ENCODE measurements at places on chromosomes 6 and 20.

DNA sequence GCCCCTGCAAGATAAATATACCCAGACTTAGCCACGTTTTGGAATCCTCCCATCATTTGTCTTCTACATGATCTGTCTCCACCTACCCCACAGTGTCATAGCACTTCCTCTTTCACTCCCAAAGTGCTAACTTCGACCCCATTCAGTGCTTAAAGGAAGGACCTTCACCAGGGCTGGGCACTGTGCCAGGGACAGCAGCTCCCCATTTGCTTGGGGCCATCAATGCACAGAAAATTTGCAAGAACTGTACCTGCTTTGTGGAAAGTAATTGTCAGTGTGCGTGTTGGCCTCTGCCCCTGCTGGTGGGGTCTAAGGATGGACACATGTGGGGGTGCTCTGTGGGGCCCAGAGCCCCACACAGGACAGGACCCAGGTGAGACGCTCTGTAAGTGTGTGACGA, 5.2 kb upstream of the BPIFA2 start:
- no peak for DNase-seq

GRCh38 chr6:16840291-16840690, 79.0 kb upstream of the ATXN1 start:
- no peak for DNase-seq

- no peak for DNase-seq
Measured at GRCh38 chr6:56571605-56572004, 71.1 kb downstream of the DST start.

DNA sequence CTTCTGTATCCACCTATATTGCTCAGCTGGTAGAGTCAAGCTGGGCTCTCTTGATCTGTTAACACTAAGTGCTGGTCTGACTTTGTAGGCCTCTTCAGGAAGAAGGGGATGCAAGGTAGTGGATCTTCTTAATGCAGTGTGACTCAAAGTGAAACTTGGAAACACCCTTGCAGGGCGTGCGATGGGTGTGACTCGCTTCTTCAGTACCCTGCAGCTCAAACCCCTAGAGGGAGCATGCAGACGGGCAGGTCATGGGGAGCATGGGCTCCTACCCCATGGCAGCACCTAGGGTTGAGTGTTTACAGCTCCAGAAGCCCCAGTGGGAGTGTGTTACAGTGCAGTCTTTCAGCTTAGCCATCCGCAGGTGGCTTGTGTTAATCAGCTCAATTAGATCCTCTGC, 757 bp upstream of the SAMD3 start:
- no peak for DNase-seq

DNA sequence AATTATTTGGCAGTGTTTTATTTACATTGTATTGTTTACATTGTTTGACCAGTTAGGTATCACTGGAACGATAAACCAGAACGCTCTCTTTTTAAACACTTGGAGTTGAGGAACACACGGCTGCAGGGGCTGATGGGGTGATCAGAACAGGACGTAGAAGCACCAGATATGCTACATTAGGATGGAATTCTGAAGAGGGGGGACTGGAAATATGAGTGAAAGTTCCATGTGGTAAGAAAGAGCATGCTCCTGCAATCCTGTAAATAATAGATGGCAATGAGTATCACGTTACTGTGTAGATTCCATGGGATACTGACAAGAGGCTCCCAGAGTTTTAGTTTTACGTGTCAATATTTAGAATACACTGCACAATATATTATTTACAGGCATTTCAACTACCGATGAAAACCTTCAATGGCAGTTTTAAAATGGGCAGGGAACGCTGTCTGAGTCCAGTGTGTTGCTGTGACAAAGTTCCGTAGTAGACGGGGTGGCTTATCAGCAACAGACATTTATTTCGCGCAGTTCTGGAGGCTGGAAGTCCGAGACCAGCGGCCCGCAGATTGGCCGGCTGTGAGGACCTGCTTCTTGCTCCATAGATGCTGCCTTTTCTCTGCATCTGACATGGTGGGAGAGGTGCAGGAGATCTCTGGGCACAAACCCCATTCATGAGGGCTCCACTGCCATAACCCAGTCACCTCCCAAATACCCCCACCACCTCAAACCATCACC, 43.1 kb downstream of the SYNJ2 start:
- DNase-seq = no peak

GRCh38 chr6:147528511-147529145, 20.1 kb downstream of the SAMD5 start:
- no peak for DNase-seq

DNA sequence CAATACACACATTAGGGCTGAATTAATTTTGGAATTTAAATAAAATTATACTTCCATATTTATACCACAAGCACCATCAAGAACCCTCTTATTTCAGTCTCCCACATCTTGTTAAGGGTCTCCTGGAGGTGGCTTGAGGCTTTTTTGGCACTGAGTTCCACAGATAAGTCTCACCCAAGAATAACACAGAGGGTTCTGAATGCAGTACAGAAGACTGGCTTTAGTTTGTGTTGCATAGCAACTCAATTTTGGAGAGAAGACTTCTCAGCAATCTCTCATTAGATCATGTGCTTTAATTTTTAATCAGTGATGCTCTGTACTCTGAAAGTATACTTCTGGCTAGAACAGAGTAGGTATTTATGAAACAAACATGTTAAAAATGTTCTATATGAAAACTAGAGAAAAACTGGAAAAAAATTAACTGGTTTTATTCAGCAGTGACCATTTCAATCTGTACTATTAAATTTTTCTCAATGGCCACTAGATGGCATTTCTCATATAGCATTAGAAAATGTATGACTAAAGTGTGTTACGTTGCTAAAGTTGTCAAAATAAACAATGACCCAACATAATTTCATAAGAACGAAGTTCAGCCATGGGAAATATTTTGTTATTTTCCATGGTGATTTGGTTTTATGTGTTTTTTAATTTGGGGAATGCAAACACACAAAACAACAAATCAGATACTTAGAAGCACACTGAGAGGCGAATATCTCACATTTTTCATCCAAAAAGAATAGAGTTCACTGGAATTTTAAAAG, 32.7 kb upstream of the MAP7 start:
- DNase-seq = peak; percentile 40

DNA sequence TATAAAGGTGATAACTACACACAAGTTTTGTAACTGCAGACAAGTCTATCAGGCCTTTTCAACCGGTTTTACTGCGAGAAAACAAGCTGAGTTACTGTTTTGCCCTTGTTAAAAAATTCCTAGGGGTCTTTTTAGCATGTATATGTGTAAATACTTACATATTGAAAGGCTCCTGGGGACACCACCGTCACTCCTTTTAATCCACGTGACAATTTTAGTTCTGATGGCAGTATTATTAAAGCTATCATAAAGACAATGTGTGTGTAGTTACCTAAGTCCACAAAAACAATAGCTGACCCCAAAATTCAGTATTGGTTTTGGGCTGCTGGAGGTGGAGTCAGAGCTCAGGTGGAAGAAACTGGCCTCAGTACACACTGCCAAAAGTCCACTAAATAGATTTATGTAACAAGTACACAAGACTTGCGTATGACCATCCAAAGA, 41.3 kb upstream of the HFE start:
- DNase-seq = peak; percentile 28

GRCh38 chr6:166813461-166813860, 142.9 kb downstream of the RNASET2 start:
- DNase-seq = no peak

GRCh38 chr6:30824698-30825097, 59.6 kb upstream of the DDR1 start:
- no peak for DNase-seq

Measured in NCI-H1105 treated with DMSO at 0.1 percent for 48 hours (cell line).